ENCODE measurements at places on chromosomes 6 and 20.

GRCh38 chr20:40880063-40880728 is 148.4 kb upstream of the TOP1 start:
- DNase-seq: no peak

- DNase-seq: no peak
Measured at GRCh38 chr6:36699348-36699747, 1.7 kb downstream of the RAB44 start.

- DNase-seq: no peak
Measured at GRCh38 chr6:63487103-63487813, 85.0 kb upstream of the LOC128125822 start.

- DNase-seq: peak; percentile 82
Measured at GRCh38 chr20:51595058-51595532, 52.6 kb upstream of the NFATC2 start.

DNA sequence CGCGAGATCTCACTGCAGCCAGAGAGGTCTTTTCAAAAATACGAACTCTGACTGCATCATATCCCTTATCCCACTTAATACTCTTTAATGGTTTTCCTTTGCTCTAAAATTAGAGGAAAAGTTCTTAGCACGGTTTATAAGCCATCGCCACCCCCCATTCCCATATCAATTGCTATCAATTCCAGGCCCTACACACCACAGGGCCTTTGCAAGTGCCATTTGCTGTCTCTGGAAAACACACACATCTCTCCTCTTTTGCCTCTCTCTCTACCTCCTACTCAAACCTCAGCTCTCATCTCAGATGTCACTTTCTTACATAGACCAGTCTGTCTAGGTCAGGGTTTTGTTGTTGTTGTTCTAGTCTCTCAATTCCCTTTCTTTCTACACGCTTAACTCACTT is 9.8 kb downstream of the SLC22A23 start:
- DNase-seq: no peak

- no peak for DNase-seq
Measured at GRCh38 chr6:41379306-41379705, 43.9 kb downstream of the NCR2 start.

DNA sequence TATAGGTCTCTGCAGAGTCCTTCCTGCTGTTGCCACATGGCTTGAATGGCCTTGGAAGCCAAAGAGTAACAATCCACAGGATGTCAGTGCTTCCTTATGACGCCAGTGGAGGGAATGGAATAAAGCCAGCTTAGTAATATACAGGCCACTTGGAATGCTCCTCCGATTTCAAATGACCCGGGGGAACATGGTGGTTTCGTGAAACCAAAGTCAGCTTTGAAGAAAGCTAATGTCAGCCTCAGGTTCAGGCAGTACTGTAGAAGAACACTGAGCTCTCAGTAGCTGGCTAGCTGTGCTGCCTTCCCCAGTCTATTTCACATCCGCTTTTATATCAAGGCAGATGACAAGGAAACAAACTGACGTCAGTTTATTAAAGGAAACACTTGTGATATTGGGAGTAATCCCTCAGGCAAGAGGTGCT is 189.1 kb downstream of the DTNBP1 start:
- DNase-seq: no peak

DNA sequence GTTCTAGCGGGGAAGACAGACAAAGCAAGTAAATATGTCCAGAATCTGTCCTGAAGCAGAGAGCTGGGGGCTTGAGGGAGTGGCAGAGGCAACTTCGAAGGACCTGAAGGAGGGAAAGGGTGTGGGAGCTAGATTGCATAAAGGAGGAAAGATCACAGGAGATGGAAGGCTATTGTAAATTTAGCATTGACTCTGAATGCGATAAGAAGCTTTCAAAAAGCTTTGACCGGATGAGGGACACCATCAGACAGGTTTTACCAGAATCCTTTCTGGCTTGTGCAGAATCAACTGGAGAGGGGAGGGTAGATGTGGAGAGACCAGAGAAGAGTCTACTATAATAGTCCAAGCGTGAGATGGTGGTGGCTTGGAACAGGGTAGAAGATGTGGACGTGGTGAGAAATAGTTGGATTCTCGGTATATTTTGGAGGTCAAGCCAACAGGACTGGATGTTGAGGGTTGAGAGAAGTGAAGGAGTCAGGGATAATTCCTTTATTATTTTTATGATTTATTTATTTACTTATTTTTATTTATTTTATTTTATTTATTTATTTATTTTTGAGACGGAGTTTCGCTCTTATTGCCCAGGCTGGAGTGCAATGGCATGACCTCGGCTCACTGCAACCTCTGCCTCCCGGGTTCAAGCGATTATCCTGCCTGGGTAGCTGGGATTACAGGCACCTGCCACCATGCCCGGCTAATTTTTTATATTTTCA is 19.9 kb upstream of the RIPOR3 start:
- no peak for DNase-seq

DNA sequence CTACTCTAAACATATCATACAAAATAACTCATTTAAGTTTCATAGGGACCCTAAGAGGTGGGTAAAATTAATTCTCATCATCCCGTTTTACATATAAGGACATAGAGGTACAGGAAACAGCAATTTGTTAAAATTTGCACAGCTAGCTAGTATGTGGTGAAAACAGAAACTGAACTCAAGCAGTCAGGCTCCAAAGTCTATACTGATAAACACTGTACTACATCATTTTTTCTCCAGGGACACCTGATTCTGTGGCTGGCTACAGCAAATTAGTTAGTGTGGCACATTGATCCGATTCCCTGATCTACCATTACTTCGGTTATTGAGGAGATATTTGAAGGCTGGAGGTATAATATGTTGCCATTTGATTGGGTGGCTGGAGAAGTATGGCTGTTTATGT is 36.2 kb upstream of the E2F3 start:
- no peak for DNase-seq

DNA sequence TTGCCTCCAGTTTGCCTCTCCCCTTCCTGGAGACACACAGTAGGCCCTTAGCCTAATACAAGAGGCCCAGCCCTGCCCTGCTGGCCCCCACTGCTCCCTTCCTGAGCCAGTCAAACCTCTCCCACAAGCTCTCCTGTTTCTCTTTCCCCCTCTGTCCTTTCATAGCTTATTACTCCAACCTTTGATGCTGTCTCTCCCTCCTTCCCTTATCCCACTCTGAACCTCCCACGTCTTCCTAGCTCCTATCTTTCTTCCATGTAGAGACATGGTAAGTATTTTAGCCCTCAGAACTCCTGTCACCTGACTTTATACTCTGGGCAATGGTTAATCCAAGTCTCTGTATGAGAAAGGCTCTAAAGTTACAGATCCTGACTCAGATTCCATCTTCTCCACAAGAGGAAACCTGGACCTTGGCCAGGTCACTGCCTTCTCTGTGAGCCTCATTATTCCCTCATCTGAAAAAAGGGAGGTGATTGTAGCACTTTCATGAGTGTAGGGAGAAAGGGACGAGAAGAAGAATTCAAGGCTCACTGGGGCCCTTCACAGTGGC is 6.7 kb downstream of the TGIF2 start:
- DNase-seq: no peak

- no peak for DNase-seq
Measured at GRCh38 chr6:134146268-134147033, 94.0 kb upstream of the SLC2A12 start.

- peak; percentile 4 for DNase-seq
Measured at GRCh38 chr6:111382476-111383294, 100.3 kb downstream of the REV3L start.

- no peak for DNase-seq
Measured at GRCh38 chr20:49572857-49573256, 4.9 kb upstream of the PTGIS start.

- no peak for DNase-seq
Measured at GRCh38 chr6:111717621-111718020, 111.9 kb upstream of the TRAF3IP2 start.

- no peak for DNase-seq
Measured at GRCh38 chr20:14922503-14923267, 585.3 kb upstream of the FLRT3 start.

- no peak for DNase-seq
Measured at GRCh38 chr6:7454696-7455358, 65.2 kb downstream of the RIOK1 start.

DNA sequence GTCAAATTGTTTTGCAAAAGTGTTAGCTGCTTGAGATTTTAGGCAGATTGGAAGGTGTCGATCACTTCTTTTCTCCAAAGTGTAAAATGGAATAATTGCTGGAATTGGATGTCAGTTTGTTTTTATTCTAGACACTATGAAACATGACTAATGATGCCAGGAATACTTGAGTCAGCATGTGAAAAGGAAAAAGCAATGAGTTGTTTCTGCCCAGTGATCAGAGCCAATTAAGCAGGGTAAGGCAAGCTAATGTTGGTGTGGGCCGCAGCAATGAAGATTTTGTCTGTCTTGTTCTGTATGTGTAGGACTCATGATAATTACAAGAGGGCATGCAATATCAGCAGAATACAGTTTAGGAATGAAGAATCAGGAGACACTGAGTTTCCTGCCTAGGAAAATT is 110.3 kb downstream of the CARMIL1 start:
- DNase-seq: no peak

DNA sequence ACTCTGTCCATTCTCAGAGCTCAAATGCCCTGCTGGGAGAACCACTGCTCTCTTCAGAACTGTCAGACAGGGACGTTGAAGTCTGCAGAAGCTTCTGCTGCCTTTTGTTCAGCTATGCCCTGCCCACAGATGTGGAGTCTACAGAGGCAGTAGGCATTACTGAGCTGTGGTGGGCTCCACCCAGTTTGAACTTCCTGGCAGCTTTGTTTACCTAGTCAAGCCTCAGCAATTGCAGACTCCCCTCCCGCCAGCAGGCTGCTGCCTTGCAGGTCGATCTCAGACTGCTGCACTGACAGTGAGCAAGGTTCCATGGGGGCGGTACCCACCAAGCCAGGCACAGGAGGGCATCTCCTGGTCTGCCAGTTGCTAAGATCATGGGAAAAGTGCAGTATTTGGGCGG is 21.8 kb upstream of the UFL1 start:
- DNase-seq: no peak

- DNase-seq: no peak
Measured at GRCh38 chr6:45512717-45513116, 135.0 kb upstream of the SUPT3H start.

GRCh38 chr6:102619585-102619984 is 1226.1 kb downstream of the GRIK2 start:
- DNase-seq: no peak

DNA sequence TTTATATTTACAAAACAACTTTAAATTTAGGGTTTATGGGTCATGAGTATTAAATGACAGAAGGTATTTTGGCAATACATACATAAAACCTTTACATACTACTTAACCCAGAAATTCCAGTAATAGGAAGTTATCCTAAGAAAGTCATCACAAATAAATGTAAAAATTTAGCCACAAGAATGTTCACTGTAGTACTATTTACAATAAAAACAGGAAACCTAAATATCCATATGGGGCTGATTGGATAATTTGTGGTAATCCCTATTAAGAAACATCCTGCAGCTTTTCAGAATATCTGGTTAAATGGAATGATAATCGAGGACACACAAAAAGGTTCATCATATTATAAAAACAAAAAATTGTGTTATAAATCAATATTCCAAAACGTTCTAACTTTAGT is 44.4 kb downstream of the TRAM2 start:
- DNase-seq: no peak

DNA sequence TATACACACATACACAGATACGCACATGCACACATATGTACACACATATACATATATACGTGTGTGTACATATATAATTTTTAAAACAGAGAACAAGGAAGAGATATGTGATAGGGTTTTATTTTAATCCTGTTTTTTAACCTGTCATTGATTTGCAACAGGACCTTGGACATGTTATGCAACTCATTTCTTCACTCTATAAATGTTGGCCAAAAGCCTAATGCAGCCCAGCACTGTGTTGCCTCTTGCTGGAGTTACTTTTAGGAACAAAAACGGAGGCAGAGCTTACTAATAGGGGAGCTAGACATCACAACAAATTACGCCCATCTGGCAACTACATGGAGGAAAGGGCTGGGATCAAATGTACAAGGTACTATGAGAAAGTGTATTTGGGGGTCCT is 179.9 kb upstream of the TAB2 start:
- no peak for DNase-seq

DNA sequence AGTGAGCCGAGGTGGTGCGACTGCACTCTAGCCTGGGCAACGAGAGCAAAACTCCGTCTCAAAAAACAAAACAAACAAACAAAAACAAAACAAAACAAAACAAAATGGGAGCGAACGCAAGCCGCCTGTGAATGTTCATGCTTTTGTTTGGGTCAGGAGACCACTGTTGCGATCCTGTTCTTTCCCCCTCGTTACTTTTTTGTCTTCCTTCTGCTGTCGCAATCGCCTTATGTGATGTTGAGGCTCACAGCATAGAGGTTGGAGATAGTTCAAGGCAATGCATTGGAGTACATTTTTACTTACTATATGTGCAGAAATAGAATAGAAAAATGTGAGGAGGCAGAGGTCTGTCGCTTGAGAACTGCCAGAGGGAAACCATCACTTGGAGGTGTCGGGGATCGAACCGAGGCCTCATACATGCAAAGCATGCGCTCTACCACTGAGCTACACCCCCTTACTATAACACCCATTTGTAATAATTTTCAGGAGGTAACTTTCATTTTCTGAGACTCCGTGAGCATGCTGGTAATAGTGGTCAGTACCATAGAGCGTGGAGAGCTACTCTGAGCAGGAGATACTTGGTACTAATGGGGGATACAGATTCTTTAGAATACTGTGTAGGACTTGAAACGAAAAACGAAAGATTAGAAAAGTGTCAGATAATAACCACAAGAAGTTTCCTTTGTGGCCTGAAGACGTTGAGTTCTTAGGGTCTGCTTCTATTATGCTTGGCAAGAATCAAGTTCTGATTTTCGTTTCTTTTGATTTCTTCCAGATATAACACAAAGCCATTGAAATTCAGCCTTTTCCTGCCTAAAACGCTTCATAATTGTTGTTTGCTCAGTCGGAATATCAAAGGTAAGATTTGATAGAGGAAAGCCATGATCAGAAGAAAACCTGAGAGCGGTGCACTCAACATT is 121.1 kb downstream of the TRIM27 start:
- no peak for DNase-seq

DNA sequence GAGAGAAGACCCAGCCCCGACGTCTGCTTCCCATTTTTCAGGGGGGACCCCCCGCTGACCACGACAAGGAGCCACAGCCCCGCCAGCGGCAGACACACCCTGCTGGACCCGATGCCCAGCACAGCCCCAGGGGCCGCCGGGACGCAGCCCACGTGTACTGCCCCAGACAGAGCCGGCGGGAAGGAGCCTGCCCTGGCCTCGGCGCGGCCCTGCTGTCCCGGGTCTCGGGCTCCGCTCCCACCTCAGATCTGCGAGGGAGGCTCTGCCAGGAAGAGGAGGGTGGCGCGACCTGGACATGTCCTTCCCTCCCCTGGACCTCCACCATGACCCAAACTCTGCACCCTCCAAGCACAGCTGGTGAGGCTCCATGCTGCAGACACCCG is 54.7 kb downstream of the KCNQ2 start:
- no peak for DNase-seq

GRCh38 chr20:63873477-63873971 is 8.5 kb downstream of the TPD52L2 start:
- peak; percentile 30 for DNase-seq

- DNase-seq: no peak
Measured at GRCh38 chr20:59777814-59778575, 155.4 kb downstream of the SYCP2 start.

GRCh38 chr6:134245041-134245440 is 72.9 kb downstream of the SGK1 start:
- DNase-seq: no peak

GRCh38 chr6:5746759-5747130 is 260.0 kb downstream of the NRN1 start:
- DNase-seq: no peak

GRCh38 chr20:59482351-59483187 is 121.8 kb upstream of the PHACTR3 start:
- DNase-seq: no peak

All from substantia nigra (tissue), 51 donors.